ENCODE measurements at places on chromosomes 4 and X. TPM values are rescaled to one million over a fixed set of nuclear protein-coding genes. Genes with fewer than 3 reads are reported as not detected.

SUPT20HL1 gene
- total RNA-seq = 0.12 TPM

TMEM271 gene
- total RNA-seq = not detected

RHOH gene
- total RNA-seq = 7.9 TPM

SPANXN3 gene
- not detected for total RNA-seq

DCAF4L1 gene
- 0.12 TPM for total RNA-seq

SLC10A6 gene
- 0.81 TPM for total RNA-seq

NEK1 gene
- total RNA-seq = 13.8 TPM

TLR2 gene
- total RNA-seq = 21.6 TPM

USP27X gene
- total RNA-seq = 2.6 TPM

CXXC4 gene
- total RNA-seq = 0.83 TPM

CT45A5 gene
- not detected for total RNA-seq

TCP11X2 gene
- total RNA-seq = 0.17 TPM

IL2RG gene
- total RNA-seq = 8.9 TPM

ITM2A gene
- total RNA-seq = 28.1 TPM

PNMA5 gene
- total RNA-seq = not detected

RIBC1 gene
- total RNA-seq = 2.6 TPM

CD99 gene
- 268 TPM for total RNA-seq

HERC5 gene
- total RNA-seq = 4.1 TPM

PASD1 gene
- total RNA-seq = not detected

MTNR1A gene
- total RNA-seq = not detected

RFC1 gene
- 31.0 TPM for total RNA-seq

CXCL1 gene
- 0.58 TPM for total RNA-seq

LONRF3 gene
- total RNA-seq = 4.7 TPM

MSX1 gene
- 1.2 TPM for total RNA-seq

PLS3 gene
- total RNA-seq = 88.2 TPM

USP17L18 gene
- not detected for total RNA-seq

DKK2 gene
- 1.2 TPM for total RNA-seq

EDA2R gene
- 1.9 TPM for total RNA-seq

SORBS2 gene
- total RNA-seq = 184 TPM

SSX4B gene
- total RNA-seq = not detected

FREM3 gene
- 0.12 TPM for total RNA-seq

CENPE gene
- 2.2 TPM for total RNA-seq

HELT gene
- not detected for total RNA-seq

LRAT gene
- 11.7 TPM for total RNA-seq

ERCC6L gene
- 0.23 TPM for total RNA-seq

EOLA2 gene
- 30.2 TPM for total RNA-seq

ANK2 gene
- 13.7 TPM for total RNA-seq

VCX gene
- total RNA-seq = not detected

TMPRSS11A gene
- total RNA-seq = not detected

NPY5R gene
- total RNA-seq = 0.23 TPM

ZNF718 gene
- 11.6 TPM for total RNA-seq

RHOXF2B gene
- total RNA-seq = not detected

HSFX1 gene
- 0.98 TPM for total RNA-seq

RNF113A gene
- total RNA-seq = 14.0 TPM

NLGN3 gene
- total RNA-seq = 2.5 TPM

F8A2 gene
- not detected for total RNA-seq

OTUD5 gene
- 57.3 TPM for total RNA-seq

ZNF732 gene
- total RNA-seq = not detected

KLHL4 gene
- 1.9 TPM for total RNA-seq

TKTL2 gene
- not detected for total RNA-seq

EMD gene
- total RNA-seq = 62.6 TPM

RHOXF1 gene
- 0.29 TPM for total RNA-seq

GPR119 gene
- not detected for total RNA-seq

COL4A6 gene
- 109 TPM for total RNA-seq

GYPE gene
- total RNA-seq = 0.43 TPM

HAND2 gene
- total RNA-seq = 104 TPM

TMEM150C gene
- 8.8 TPM for total RNA-seq

DCHS2 gene
- total RNA-seq = 14.2 TPM

All from mucosa of gallbladder (tissue), 1 donor.